ENCODE measurements at places on chromosomes 5 and 9. TPM values are rescaled to one million over a fixed set of nuclear protein-coding genes. Genes with fewer than 3 reads are reported as not detected.

GRCh38 chr5:79297661-79298060 is 61.7 kb downstream of the JMY start:
- no peak for DNase-seq

The FSTL4 gene
- 7.5 TPM for total RNA-seq

The PSD2 gene
- total RNA-seq = 0.48 TPM

GRCh38 chr5:140075371-140075770 is 32.3 kb upstream of the NRG2 start:
- DNase-seq = no peak

GRCh38 chr9:95729669-95730368 is 145.7 kb upstream of the ERCC6L2 start:
- no peak for DNase-seq
